ENCODE measurements at places on chromosomes 6 and 20. TPM values are rescaled to one million over a fixed set of nuclear protein-coding genes. Genes with fewer than 3 reads are reported as not detected.

The PLN gene
- 262 TPM for total RNA-seq

GRCh38 chr20:31595654-31596411 lies 9.3 kb upstream of the ID1 start:
- peak overlapping the region; percentile 78 for H3K27ac ChIP-seq
- H3K4me3 ChIP-seq: no peak overlapping the region
- H3K27me3 ChIP-seq: no peaks in the 10 kb centered on the region
- no peak for DNase-seq
- peaks cover 35% of the 10 kb centered on the region for H3K4me1 ChIP-seq
- H3K36me3 ChIP-seq: no peaks in the 10 kb centered on the region

DNA sequence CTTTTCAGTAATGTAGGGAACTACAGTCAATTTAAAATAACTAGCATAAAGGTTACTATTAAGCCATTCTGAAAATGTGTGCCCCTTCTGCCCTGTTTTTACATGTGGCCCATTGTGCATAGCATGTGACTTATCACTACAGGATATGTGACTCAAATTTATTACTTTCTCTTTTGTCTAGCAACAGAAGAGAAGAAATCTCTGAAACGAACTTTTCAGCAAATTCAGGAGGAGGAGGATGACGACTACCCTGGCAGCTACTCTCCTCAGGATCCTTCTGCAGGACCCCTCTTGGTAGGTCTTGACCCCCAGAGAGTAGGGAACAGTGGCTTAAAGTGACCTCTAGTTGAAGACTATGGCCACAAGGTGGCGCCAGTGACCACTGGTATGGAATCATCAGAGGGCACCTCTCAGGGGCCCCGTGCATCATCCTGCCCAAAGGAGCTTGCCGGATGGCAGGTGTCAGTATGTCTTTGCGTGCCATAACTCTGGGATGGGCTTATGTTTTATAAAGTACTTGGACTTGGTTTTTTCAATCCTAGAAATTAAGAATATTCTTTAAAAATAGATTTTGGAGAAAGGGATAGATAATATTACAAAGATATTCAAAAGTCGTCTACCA lies 23.9 kb downstream of the RPRD1B start:
- H3K4me3 ChIP-seq: no peak overlapping the region
- peaks cover 10% of the 10 kb centered on the region for H3K4me1 ChIP-seq
- peak; percentile 95 for DNase-seq
- no peak overlapping the region for H3K27ac ChIP-seq

The ARHGAP18 gene
- total RNA-seq: 6.9 TPM

The MYL9 gene
- 2,169 TPM for total RNA-seq

DNA sequence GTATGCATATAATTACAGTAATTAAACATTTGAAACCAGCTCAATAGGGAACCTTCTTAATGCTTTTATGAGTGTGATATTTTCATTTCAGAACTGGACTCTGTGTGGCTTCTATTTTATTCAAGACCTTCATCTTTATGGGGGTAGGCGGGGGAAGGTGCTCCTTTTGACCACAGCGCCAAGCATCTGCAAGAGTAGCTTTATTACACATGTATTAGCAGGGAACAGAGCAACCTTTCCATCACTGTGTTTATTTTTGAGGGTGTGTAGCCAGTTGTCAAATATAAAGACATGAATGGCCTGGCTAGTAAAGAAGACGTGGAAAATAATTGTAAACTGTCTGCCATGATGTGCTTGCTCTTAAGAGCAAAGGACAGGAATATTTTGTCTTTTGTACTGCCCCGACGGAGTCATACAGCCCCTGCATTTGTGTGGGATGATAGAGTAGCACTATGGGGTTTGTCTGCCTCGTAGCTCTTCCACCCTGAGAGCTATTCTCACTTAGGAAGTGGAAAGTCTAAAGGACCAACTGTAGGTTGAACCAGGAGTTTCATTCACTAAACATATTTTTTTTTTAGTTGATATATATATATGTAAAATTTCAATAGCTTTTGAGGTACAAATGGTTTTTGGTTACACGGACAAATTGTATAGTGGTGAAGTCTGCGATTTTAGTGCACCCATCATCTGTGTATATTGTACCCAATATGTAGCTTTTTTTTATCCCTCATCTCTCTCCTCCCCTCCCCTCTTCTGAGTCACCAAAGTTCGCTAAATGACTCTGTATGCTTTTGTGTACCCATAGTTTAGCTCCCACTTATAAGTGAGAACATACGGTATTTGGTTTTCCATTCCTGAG lies 91.2 kb downstream of the CARMIL1 start:
- H3K36me3 ChIP-seq: no peaks in the 10 kb centered on the region
- no peak overlapping the region for H3K4me3 ChIP-seq
- H3K27me3 ChIP-seq: no peaks in the 10 kb centered on the region
- DNase-seq: peak; percentile 42
- H3K4me1 ChIP-seq: peaks cover 6% of the 10 kb centered on the region

DNA sequence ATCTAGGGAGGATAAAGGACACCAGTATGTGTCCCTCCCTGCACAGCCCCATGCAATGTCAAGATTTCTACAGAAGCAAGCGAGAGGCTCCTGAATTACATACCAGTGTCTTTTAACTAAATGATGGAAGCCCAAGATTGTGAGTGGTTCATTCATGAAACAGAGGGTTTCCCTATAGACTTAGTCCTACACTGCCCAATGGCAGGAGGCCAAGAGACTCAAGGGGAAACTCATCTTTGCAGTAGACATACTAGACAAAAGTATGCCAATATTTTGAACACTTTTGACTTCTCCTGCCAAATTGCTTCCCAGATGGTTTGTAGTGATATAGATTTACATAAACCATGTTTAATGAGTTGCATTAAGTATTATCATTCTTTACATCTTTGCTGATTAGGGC lies 557.2 kb upstream of the JAG1 start:
- no peak overlapping the region for H3K27ac ChIP-seq
- no peaks in the 10 kb centered on the region for H3K27me3 ChIP-seq
- H3K4me3 ChIP-seq: no peak overlapping the region
- H3K4me1 ChIP-seq: peaks cover 7% of the 10 kb centered on the region
- H3K36me3 ChIP-seq: no peaks in the 10 kb centered on the region

DNA sequence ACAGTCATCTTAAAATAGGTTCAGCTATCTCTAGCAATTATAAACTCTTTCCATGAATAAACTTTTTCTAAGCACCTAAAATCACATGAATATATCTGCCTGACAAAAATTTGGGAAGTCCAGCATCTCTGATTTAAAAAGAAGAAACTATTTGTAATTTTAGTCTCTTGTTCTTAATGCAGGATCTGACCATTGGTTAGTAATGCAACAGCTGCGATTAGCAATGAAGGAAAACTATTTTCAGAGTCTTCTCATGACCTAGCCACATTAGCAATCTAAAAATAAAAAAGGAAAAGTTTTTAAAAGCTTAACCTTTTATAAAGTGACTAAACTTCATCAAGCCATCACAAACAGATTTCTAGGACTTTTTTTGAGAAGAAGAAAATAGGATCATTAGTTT lies 97.5 kb downstream of the PTPRK start:
- DNase-seq: no peak
- no peak overlapping the region for H3K27ac ChIP-seq
- peaks cover 14% of the 10 kb centered on the region for H3K4me1 ChIP-seq
- no peak overlapping the region for H3K4me3 ChIP-seq
- no peaks in the 10 kb centered on the region for H3K36me3 ChIP-seq

The HLA-DQA2 gene
- 3.2 TPM for total RNA-seq

DNA sequence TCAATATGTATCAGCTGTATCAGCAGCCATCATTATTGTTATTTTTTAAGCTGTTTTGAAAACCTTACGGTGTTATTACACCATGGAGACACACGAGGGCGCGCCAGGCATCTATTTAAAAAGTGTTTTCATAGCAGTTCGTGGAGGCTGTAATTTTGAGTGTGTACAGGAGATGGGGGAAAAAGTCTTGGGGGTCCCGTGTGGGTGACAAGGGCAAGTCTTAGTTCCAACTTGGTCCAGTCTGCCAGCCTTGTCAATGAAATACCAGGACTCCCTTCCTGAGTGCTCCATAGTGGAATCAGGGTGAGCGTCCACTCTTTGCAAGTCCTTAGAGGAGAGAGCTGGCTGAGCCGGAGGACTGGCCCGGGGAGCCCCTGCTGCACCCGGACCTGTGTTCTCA lies 43.3 kb downstream of the SLC2A10 start:
- no peaks in the 10 kb centered on the region for H3K36me3 ChIP-seq
- no peak overlapping the region for H3K4me3 ChIP-seq
- H3K27ac ChIP-seq: no peak overlapping the region
- H3K27me3 ChIP-seq: no peaks in the 10 kb centered on the region

GRCh38 chr20:34558320-34559218 lies at the start of gene MAP1LC3A:
Gene MAP1LC3A (plus strand): TSS chr20:34558718. CDS start chr20:34558869, 151 bp downstream.
- DNase-seq: peak; percentile 99
- no peaks in the 10 kb centered on the region for H3K27me3 ChIP-seq
- peaks cover 15% of the 10 kb centered on the region for H3K36me3 ChIP-seq
- H3K4me3 ChIP-seq: peak within 1 kb of the TSS; percentile 78
- peaks cover 18% of the 10 kb centered on the region for H3K4me1 ChIP-seq

GRCh38 chr6:56072856-56073255 lies 174.5 kb downstream of the COL21A1 start:
- no peak for DNase-seq
- no peaks in the 10 kb centered on the region for H3K36me3 ChIP-seq
- peak overlapping the region; percentile 4 for H3K27ac ChIP-seq
- H3K4me1 ChIP-seq: no peaks in the 10 kb centered on the region
- H3K27me3 ChIP-seq: no peaks in the 10 kb centered on the region

The AIF1 gene
- total RNA-seq: 41.9 TPM

The CGA gene
- total RNA-seq: not detected

The NKX2-4 gene
- not detected for total RNA-seq

DNA sequence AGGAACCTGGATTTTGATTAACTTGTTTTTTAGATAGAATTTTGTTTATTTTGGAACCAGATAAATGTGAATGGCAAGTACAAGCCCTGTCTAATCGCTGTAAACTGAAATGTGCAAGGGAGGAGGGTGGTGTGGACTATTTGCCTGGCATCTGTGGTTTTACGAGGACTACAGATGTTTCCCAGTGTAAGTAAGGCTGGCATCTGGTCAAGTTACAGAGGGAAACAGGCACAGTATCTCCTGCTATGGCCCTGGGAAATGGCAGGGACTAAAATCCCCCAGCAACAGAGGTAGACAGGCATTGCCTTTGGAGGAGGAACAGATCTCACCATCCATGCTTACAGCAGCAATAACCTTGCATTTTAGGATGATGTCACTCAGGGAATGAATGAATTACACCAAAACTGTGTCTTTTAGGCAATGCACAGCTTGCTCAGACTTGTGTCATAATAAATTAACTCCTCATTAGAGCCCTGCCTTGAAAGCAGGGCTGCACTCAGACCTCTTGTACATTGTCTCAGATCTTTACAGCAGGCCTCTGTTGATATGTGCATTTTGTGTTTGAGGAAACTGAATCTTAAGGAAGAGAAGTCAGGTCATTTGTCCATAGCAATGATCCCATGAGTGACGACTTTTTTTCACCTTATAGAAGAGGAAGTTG lies 96.2 kb downstream of the TCP11 start:
- H3K4me3 ChIP-seq: no peak overlapping the region
- H3K4me1 ChIP-seq: peaks cover 100% of the 10 kb centered on the region
- DNase-seq: no peak
- H3K36me3 ChIP-seq: no peaks in the 10 kb centered on the region
- H3K27me3 ChIP-seq: no peaks in the 10 kb centered on the region
- peak overlapping the region; percentile 85 for H3K27ac ChIP-seq

DNA sequence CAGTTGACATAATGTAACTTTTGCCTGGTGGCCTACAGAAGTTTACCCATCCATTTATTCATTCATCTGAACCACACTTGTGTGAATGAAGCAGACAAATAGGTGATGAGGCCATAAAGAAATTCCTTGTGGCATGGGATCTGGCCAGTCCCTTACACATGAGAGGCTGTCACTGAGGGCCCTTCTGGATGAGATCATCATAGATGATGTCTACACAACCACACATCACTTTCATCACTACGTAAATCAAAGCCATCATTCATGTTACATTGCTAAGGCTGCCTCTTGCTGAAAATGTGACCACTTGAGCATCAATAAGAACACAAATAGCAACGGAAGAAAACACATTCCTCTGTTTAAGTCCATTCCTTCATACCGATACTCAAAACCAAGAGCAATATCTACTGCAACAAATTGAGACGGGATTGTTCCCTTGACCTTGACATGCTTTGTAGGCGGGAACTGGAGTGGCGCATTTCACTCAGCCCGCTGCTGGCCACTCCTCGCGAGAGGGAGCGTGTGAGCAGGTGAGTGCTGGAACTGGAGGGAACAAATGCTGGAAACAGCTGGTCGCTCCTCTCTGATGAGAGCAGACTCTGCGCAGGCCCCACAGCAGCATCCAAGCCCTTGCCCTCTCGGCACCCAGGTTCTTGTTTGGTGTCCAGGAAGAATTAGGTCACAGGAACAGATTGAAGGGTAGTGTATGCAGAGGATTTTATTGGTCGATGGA lies 49.3 kb downstream of the FAM50B start:
- H3K27me3 ChIP-seq: no peaks in the 10 kb centered on the region
- H3K4me1 ChIP-seq: no peaks in the 10 kb centered on the region
- no peak overlapping the region for H3K4me3 ChIP-seq
- no peaks in the 10 kb centered on the region for H3K36me3 ChIP-seq

The COL10A1 gene
- total RNA-seq: not detected

- H3K27me3 ChIP-seq: no peaks in the 10 kb centered on the region
- H3K4me3 ChIP-seq: no peak overlapping the region
- DNase-seq: no peak
- no peaks in the 10 kb centered on the region for H3K36me3 ChIP-seq
- no peak overlapping the region for H3K27ac ChIP-seq
- H3K4me1 ChIP-seq: no peaks in the 10 kb centered on the region
Measured at GRCh38 chr20:20849161-20849560, 136.7 kb upstream of the RALGAPA2 start.

DNA sequence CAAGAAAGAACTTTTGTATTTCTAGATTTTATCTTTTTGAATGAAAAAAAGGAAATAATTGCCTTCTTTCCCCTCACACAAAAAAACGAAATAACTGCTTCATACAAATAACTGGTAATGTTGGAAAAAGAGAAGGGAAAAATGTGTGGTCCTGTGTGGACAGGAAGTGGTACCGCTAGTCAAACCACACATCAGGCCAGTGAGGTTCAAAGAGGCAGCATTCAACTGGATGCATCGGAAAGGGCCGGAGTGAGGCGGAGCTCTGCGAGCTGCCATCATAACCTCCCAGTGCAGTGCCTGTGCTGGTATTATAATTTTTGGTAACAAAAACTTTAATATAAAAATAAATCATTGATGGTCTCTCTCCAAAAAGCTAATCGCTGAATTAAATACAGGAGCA lies 111.2 kb downstream of the IRF4 start:
- H3K4me1 ChIP-seq: no peaks in the 10 kb centered on the region
- no peak overlapping the region for H3K27ac ChIP-seq
- no peaks in the 10 kb centered on the region for H3K27me3 ChIP-seq

GRCh38 chr6:414447-414846 lies 22.9 kb downstream of the IRF4 start:
- no peak for DNase-seq
- H3K27ac ChIP-seq: no peak overlapping the region
- no peak overlapping the region for H3K4me3 ChIP-seq
- no peaks in the 10 kb centered on the region for H3K4me1 ChIP-seq
- H3K36me3 ChIP-seq: no peaks in the 10 kb centered on the region
- no peaks in the 10 kb centered on the region for H3K27me3 ChIP-seq

DNA sequence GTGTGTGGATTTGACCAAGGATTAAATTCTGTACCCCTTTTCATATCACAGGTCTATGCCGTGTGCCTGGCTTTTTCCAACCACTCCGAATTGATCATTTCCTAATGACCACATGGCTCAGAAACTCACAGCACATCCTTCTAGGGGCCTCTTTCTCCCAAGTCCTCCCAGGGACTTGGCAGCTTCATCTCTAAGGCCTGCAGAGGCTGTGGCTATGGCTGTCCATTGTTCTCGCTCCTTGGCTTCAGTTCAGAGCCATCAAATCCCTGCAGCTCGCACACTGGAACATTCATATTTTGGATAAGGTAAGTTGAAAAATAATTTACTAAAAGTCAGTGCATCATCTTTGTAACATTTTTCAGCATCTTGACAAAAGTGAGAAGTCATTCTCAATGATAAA lies 497.2 kb upstream of the CDH4 start:
- H3K36me3 ChIP-seq: no peaks in the 10 kb centered on the region
- no peaks in the 10 kb centered on the region for H3K4me1 ChIP-seq
- no peak overlapping the region for H3K4me3 ChIP-seq
